ENCODE measurements at places on chromosomes 13 and 19. TPM values are rescaled to one million over a fixed set of nuclear protein-coding genes. Genes with fewer than 3 reads are reported as not detected.

GRCh38 chr19:33231511-33231910 lies 5.9 kb upstream of the SLC7A10 start:
- DNase-seq, result no peak

GRCh38 chr19:28296506-28296905 lies 916.4 kb downstream of the UQCRFS1 start:
- no peak for DNase-seq

GRCh38 chr19:10332158-10332964 lies 968 bp downstream of the RAVER1 start:
- no peak for DNase-seq

- DNase-seq, result no peak
Observed at GRCh38 chr19:50026550-50026906, 723 bp downstream of the ZNF473 start.

DNA sequence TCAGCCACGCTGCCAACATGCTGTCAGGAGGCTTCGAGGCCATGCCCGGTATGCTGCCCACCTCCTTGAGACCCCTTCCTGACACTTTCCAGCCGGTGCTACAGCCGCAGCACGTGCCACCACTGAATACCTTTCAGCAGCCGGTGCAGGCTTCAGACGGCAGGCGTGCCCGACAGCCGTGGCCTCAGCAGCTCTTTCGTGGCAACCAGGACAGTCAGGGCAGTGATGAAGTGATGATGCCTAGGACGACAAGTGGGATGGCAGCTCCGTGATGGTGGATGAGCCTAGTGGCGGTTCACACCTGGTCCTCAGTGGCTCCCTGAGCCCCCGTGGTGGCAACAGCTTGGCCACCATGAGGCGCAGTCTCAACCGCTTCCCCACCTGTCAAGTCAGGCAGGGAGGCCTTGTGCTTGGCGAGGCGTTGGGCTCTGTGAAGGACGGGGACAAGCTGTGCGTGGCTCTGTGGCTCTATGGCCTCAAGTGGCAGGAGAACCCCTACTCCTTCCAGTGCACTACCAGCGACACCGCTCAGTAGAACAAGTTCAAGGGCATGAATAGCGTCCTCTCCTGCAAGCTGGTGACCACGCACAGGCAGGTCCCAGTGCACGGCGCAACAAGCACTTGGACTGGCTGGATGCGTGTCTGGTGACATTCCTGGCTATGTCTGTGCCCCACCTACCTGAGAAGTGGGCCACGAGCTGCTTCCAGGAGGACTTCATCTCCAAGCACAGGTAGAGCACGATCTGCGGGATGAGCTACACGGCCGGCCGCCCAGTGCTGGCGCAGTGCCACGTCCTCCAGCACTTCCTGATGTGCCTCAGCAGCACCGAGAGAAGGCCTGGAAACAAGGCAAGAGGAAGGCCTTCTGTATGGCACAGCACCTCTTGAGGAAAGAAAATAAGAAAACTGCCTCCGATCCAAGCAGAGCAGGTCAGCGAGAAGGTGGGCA lies 18.2 kb upstream of the ZNF14 start:
- DNase-seq, result no peak

- no peak for DNase-seq
Observed at GRCh38 chr13:107421028-107421427, 794.3 kb downstream of the LIG4 start.

Gene NLRP7
- total RNA-seq, result not detected

Gene SERTAD1
- total RNA-seq, result 16.6 TPM

Gene TRPC4
- total RNA-seq, result 2.4 TPM

GRCh38 chr19:16862826-16863415 lies 25.9 kb upstream of the F2RL3 start:
- DNase-seq, result no peak

GRCh38 chr13:101455863-101456262 lies 3.4 kb downstream of the ITGBL1 start:
- no peak for DNase-seq

GRCh38 chr19:4093643-4094175 lies 27.0 kb upstream of the ZBTB7A start:
- no peak for DNase-seq

DNA sequence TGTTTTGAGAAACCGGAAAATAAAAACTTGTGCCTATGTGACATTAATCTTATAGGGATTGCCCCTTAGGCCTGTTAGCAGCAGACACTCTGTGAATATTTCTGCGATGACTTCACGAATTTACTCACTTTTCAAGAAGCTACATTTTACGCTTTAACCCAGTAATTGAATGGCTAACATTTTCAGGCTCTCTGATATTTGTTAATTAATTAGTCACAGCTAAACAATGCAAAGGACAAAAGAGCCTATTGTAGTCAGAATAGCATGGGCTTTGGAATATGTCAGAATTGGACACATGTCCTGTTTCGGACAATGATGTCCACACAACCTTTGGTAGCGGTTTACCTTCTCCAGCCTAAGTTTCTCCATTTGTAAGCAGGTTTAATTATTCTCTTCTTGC lies 506.6 kb downstream of the EFNB2 start:
- DNase-seq, result no peak

- no peak for DNase-seq
Observed at GRCh38 chr19:41849067-41849466, 4.2 kb downstream of the DMRTC2 start.

DNA sequence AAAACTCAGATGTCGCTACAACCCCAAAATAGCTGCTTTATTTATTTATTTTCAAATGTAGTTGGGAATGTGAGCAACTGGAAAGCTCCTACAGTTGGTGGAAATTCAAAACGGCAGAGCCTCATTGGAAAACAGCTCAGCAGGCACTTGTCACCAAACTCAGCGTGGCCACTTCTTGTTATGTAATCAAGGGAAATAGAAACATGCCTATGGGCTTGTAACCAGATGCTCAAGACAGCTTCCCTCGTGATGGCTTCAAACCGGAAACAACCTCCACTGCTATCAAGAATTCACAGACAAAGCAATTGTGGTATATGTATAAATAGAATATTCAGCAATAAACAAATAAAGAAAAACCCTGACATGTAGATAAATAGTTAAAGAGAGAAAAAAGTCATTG lies 627.8 kb upstream of the SLC10A2 start:
- DNase-seq, result no peak

GRCh38 chr19:14369399-14370168 lies 11.7 kb upstream of the ADGRE5 start:
- peak; percentile 59 for DNase-seq

Gene ZNF724
- total RNA-seq, result 17.5 TPM

Measured in uterus (tissue), 4 donors.